Left forelimb (tissue), 1 donor: ENCODE measurements at places on chromosomes 2 and 18.

GRCh38 chr2:187978356-187978755 is 313.3 kb upstream of the GULP1 start:
- DNase-seq = no peak

DNA sequence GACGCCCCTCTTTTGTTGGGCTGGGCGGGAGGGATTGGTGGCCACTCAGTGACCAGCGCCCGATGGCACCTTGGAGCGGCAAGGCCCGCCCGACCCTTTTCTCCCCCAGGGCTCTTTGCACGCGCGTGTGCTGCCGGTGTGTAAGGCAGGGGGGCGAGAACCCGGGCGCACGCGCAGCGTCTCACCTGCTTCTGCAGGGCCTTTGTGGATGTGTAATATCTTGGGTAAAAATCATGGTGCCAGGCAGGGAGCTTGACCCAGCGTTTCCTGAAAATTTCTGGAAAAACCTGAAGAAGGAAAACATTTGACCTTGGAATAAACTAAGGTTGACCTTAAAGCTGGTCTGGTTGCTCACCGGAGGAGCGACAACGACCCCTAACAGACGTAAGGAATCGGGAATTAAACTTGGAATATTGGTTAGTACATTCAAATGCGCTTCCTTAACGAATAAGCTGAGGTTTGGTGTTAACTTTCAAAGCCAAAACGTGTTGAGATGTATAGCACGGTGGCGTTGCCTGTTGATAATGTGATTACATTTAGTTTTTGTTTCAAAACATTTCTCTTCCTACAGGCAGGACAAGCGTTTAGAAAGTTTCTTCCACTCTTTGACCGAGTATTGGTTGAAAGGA is 438 bp downstream of the HSPE1 start:
- DNase-seq = no peak

DNA sequence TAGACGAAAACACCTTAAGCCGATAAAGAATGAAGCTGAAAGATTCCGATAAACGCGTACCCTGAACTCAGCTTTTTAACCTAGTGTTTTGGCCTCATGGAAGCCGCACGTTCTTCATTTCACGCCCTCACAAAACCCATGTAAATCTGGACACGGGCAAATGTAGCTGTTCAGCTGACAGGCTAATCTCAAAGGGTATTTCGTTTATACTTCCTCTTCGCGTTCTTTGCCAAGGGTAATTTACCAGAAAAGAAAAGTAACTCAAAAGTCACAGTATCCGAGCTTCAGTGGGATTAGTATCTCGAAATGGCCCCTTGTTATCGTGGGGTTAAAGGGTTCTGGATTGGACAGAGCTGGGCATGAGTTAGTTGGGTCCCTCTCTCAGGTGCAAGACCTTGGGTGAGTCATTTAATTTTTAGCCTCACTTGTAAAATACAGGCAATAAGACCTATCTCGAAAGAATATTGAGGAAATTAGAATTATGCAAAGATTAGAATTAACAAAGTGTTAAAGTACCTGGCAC is 22.0 kb upstream of the STPG4 start:
- no peak for DNase-seq

DNA sequence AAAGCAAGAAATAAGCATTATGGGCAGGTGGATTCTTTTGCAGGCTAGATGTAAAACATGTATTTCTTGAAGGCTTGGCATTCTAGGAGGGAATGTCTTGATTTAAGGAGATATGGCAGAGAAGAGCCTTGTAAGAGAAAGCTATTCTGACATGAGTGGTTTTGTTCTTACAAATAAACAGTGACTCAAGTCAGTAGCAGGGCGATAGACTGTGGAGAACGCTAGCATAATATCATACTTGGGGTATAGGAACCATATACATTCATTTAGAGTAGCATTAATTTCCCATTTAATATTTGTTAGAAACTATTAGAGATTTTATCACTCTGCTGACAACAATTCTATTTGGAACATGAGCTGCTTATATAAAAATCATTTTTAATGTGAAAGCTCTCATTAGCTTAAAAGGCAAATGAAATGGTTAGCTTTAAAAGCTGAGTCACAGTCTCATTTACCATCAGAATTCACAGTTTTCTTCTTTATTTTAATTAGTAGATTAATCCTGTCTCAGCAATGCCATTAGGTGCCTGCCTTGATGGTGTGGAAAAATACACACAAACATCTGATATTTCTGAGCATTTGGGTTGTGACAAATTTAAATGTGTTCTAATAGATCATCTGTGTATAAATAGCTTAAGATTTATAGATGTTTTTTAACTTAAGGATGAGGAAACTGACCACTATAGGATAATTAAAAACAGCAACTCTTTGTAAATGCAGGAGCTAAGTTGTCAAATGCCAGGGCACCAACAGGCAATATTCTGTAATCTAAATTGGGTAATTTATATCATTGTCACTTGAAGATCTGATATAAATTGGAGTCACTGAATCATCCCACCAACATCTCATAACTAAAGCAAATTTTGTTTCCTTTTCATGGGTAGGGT is 276.7 kb downstream of the PLCL1 start:
- no peak for DNase-seq

DNA sequence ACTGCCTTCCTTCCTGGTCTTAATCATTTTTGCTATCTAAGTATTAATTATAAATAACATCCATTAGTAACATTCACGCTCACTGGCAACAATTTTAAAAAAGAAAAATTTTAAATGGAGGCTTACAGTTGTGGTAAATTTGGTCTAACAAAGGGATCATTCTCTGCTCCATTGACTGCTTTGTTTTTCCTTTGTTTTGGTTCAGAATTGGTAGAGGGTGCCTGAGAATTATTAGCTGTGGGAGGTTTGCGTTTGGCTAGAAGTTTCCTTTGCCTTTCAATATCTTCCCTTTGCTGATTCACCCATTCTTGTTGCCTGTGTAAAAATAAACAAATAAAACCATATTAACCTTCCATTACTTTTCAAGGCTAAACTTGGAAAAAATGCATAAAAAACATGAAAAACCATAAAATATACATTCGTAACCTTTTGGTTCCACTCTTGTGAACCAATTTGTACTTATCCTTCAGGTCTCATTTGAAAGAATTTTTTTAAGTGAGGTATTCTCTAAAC is 114.6 kb downstream of the TLK1 start:
- DNase-seq = no peak

- DNase-seq = no peak
Measured at GRCh38 chr18:6593142-6593885, 136.2 kb upstream of the ARHGAP28 start.

- DNase-seq = no peak
Measured at GRCh38 chr18:22180722-22181121, 11.3 kb downstream of the GATA6 start.

GRCh38 chr2:55995211-55995610 is 71.6 kb upstream of the EFEMP1 start:
- no peak for DNase-seq

- peak; percentile 62 for DNase-seq
Measured at GRCh38 chr2:218031771-218032257, 29.0 kb upstream of the TNS1 start.

DNA sequence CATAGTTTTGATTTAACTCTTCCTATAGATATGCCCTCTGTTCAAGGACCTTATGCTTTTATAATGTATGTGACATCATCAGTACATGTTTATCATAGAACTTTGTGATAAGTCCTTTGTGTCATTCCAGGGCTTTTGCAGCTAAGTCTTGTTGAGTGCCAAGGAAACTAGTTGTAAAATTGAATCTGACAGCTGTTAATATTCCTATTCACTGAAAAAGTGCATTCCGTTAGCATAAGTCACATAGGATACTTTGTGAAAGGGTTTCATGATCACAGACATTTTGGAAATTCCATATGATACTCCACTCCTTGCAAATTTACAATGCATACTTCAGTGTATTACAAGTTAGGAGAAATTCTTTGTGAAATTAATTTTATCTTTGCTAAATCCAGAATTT is 503.4 kb downstream of the CCDC85A start:
- DNase-seq = no peak
